Fibroblast of skin of abdomen (primary cell): ENCODE measurements at places on chromosomes 1 and 21.

- DNase-seq: no peak
Measured at GRCh38 chr1:93999840-94000415, 90.7 kb upstream of the GCLM start.

- DNase-seq: peak; percentile 87
Measured at GRCh38 chr1:236064674-236065508, at the start of gene NID1. TSS of gene NID1 (minus strand) at chr1:236065090. CDS start at chr1:236065079, 11 bp downstream.

GRCh38 chr1:37288900-37289299, 185.5 kb upstream of the ZC3H12A start:
- DNase-seq: no peak

GRCh38 chr1:2132222-2133038, 62.1 kb downstream of the FAAP20 start:
- peak; percentile 67 for DNase-seq

DNA sequence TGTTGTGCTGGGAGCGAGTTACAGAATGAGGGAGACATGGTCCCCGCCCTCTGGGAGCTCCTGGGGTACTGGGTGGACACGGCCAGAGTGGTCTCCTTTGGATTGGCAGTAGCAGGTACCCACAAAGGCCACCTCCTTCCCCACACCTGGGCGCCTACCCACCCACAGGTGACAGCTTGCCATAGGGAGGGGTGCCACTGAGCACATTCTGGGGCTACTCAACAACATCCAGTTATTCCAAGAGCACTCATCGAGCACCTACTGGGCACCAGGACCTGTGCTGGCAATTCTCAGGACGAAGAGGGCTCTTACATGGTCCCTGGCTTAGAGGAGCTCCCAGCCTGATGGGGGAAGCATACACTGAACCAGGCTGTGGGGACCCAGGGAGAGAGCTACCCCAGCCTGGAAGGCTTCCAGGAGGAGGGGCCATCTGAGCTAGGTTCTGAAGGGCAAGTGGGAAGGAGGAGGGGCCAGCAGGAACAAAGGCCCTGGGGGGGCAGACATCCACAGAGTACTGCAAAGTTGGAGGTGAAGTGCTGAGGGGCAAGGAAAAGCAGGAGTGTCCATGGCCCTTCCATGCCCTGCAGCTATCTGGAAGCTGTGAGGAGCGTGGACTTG, 22.0 kb downstream of the MRPL37 start:
- no peak for DNase-seq

GRCh38 chr1:85321237-85321964, 45.0 kb upstream of the BCL10 start:
- peak; percentile 67 for DNase-seq

DNA sequence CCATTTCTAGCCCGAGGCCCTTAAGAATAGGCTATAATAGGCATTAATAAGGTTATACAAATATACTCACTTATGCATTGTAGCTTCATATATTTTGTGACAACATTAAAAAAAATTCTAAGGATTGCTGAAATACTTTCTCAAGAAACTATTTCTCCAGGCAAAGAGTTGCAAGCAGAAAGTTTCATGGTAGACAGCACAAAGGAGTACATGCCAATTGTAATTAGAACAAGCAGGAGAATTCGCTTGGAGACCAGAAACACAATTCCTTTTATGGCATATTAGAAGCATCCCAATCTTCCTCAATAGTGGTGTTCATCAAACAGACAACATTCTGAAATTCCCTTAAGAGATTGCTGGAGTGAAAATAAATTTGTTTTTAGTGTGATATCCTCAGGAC, 122.8 kb downstream of the CRB1 start:
- DNase-seq: peak; percentile 75

DNA sequence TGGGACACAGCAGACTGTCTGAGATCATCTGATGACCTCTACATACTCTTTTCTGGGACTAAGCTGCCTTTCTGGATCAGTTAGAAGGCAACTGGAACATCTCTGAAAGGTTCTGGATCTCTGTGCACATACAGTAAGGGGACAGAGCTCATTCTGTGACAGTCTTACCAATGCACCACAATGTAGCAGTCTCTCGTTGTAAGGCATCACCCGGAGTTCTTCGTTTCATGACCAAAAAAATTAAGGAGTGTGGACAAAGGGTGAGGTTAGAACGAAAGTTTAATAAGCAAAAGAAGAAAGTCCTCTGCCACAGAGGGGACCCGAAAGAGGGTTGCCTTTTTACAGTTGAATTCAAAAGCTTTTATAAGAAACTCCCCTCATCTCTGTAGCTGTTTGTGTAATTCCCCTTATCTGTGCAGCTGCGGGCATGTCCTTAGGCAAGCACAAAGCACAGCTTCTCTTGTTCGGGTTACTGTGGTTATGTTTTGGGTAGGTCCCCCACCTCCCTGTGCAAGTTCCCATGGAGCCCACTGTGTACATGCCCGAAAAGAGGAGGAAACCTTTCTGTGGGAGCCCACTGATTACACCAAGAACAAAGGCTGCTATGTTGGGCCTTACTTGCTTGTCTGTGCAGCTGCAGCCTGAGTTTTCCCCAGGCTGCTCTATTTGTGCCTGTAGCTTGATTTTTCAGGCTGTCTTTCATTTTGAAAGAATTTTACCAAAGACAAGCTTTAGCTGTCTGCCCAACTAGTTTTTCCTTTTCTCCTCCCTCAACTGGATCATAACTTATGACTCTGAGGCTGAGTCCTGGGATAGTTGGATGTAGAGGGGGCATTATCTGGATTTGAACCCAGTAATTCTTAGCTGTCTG, 53.1 kb upstream of the CACNA1E start:
- no peak for DNase-seq

DNA sequence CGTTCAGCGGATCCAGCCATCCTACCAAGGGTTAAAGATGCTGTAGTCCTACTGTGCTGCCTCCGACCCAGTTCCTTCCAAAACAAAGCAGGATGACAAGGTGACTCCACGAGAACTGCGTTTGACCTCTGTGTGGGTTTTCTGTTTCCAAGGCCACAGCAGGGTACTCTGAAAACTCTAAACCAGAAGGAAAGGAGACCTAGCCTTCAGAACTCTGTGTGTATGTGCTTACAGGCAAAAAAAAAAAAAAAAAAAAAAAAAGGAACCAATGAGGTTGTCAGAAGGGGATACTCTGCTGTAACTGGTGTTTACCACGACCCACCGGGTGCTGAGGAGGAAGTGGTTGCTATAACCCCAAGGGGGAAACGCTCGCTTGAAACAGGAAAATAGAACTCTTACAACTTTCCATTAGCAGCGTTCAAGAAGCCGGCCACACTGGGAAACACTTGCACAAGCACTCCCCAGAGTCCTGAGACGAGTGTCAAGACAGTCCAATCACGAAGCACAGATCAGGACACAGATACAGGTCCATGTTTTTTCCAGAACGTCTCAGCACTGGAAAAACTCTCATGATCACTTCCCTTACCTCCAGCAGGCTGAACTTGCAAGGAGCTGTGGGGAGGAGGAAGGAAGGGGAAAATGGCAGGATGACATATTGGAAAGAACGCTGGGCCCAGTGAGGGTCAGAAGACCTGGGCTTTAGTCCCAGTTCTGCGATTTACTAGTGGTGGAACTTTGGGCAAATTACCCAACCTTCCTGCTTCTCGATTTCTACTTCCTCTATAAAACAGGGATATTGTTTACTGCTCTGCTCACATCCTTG, 64.0 kb downstream of the ITPKB start:
- DNase-seq: no peak

- peak; percentile 18 for DNase-seq
Measured at GRCh38 chr1:64282351-64282750, 78.9 kb downstream of the UBE2U start.

GRCh38 chr1:161209790-161210409, 5.2 kb upstream of the FCER1G start:
- peak; percentile 60 for DNase-seq
